ENCODE measurements at places on chromosomes 4 and X. TPM values are rescaled to one million over a fixed set of nuclear protein-coding genes. Genes with fewer than 3 reads are reported as not detected.
A peak's percentile ranks its signal among the peaks of the same experiment; 100 is the strongest.

DNA sequence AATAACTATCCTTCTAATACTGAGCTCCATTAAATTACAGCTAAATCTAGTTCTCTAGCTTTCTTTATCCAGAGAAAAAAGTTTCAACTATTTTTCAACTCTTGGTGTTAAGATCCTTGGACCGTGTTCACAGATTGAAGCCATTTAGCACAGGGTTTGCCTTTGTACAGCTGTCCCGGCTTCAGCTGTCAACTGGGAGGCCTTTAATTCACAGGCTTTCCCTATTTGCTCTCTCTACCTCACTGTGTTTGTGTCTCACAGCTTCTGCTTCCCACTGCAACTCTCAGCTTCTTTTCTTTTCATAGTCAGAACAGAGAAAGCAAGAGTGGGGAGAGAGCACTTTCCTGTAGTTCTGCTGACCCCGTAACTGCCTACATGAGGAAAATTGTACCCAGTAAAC lies 76.9 kb upstream of the SMAD1 start:
- DNase-seq: no peak

Gene RBM47
- polyA plus RNA-seq: 83.6 TPM

Gene PABPC1L2B
- polyA plus RNA-seq: not detected

Gene HSPA4L
- polyA plus RNA-seq: 11.7 TPM

GRCh38 chr4:5160668-5161067 lies 109.4 kb downstream of the STK32B start:
- no peak for DNase-seq

DNA sequence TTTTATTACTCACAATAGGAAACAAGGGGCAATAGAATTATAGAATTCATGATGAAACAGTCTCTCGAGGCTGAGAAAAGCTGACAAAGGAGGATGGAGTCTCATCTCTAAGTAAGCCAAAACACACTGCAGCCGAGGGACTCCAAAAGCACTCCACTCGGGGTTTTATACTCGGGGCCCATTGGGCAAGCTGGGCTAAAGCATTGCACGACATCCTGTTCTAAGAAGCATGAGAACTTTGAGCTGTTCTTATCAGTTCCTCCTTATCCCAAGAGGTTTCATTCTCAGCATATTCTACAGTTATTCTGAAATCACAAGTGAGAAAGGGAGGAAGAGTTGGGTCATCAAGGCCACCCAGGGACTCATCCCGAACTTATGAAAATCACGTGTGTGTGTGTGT lies 1475.5 kb downstream of the PCDH18 start:
- no peak for DNase-seq

Gene GLOD5
- polyA plus RNA-seq: 1.9 TPM

Gene CLCN4
- 5.8 TPM for polyA plus RNA-seq

DNA sequence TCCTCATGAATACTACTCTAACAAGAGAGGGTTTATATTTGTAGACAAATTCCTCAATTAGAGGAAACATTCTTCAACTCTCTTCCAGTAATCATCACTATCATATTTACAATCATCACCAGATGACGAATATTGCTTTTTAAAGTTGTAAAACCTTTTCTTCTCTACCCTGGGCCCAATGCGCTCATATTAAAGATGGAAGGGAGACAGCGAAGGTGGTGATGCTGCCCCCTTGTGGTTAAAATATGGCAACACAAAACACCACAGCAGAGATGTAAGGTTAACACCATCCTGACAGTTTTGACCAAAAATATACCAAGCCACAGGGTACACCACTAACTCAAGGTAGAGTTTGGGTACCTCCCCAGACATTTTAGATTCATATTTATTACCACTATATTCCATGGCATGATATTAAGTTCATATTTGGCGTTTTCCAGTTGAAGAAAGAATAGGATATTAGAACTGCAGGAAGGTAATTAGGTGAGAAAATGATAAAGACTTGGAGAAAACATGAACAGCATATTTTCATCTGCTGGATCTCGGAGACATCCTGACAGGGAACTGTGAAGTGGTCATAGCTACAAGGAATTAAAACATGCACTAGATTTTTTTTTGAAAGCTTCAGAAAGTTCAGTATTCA lies 72.8 kb downstream of the SLC9A7 start:
- DNase-seq: peak; percentile 9

DNA sequence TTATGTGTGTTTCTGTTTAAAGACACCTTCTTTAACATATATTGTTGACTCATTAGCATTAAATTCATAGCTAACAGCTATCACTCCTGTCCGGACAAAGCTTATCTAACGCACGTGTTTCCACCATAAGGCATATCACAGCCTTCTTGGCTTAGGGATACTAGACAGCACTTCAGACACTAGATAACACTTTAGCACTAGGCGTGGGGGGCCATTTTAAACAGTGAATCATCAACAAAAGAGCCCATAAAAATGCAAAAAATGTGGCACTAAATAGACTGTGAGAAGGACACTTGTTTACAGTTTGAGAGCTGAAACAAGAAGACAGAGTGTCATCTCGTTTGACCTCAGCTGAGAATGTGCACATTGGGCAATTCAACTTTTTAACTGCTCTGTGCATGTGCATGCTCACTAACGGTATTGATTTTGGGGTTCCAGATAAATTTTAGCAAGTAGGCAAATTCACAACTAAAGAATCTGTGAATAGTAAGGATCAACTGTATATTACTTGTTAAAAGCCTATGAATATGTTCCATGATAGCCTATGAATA lies 58.9 kb upstream of the RAI2 start:
- DNase-seq: no peak

Gene MCF2
- polyA plus RNA-seq: 1.5 TPM

- no peak for DNase-seq
Measured at GRCh38 chr4:35942092-35942491, 302.2 kb downstream of the ARAP2 start.

GRCh38 chr4:144901141-144901540 lies 196.9 kb downstream of the ANAPC10 start:
- DNase-seq: no peak

GRCh38 chrX:17817251-17817650 lies 43.8 kb downstream of the RAI2 start:
- no peak for DNase-seq

- no peak for DNase-seq
Measured at GRCh38 chr4:17780501-17781299, 721 bp downstream of the FAM184B start.

GRCh38 chr4:54780149-54780495 lies 122.4 kb downstream of the KIT start:
- DNase-seq: no peak

DNA sequence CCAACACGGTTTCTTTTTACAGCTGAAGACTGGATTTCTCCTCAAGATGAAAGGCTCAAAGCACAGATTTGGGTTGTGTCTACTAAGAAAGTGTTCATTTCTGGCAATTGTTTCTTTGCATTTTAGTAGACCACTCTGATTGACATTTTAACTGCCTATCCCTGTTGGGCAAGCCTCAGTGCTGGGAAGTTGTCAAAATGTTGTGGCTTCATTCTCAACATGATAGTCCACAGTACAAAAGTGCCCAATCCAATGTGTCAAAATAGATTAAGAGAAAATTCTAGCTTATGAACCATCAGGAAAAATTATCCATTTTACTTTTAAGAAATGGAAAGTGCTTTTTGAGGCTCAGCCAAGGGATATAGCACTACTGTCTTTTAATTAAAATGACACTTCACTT lies 323.9 kb upstream of the PRPS2 start:
- no peak for DNase-seq

Measured in left renal cortex interstitium (tissue), 4 donors.